ENCODE measurements at places on chromosomes 16 and 17.

DNA sequence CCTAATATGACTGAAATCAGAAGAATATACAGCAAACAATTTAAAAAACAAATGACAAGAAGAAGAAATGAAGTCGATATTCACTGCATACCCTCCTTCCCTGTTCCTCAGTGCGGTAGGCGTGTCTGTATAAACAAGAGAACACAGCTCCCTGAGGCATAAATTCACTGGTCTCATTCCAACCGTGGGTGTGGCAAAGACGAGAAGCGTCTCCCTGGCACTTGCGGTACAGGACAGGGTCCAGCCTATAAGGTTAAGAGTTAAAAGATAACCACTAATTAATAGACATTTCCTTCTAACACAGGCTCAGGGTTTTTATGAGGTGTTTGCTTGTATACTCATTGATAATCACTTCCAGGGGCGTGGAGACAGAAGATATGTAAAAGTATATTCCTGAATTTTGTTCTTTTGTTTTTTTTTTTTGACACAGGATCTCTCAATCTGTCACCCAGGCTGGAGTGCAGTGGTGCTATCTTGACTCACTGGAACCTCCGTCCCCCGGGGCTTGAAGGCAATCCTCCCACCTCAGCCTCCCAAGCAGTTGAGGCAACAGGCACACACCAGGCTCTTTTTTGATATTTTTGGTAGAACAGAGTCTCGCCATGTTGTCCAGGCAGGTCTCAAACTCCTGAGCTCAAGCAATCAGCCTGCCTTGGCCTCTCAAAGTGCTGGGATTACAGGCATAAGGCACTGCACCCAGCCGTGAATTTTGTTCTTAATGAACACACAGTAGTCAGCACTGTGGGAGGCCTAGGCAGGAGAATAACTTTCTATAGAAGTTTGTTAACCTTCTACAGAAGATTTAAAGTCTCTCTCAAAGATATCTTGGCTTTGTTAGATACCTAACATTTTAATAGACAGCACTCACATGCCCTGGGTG, 59.1 kb upstream of the CLEC18B start:
- DNase-seq, result no peak

DNA sequence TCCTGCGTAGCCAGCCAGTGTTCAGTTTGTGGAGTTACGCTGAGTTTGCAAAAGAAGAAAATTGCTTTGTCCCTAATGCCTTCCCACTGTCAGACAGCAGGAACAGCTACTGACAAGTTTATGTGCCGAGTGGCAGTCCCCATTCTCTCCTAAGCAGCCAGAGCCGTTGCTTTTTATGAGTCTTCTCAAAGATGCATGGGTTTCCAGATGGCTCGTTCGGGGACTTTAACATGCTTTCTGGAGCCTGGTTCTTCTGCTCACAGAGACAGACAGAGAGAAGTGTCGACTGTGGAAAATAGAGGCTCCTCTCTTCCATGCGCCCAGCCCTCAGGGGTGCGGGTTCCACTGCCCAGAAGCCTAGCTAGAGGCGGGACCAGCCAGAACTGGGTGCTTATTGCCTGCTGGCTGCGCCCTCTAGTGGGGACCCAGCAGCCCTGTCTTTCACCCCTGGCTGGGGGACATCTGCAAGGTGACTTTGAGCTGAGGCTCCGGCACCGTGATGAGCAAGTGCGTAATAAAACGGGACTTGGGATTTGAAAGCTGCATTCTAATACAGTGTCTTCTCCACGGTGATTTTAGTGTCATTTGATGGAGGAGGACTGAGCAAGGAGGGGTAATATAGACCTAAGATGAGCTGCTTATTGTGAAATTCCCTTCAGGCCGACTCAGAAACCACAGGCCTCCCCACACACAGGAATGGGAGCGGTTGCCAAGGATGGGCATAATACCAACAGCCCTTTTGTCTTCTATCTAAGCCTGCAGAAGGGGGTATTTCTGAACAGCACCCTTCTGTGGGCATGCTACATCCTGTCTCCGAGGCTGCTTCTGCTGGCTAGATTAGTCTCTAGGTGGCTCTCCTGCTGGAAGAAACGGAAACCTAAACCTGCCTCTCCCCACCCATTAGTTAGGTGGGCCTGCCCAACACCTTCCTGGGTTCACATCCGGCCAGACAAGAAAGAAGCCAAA, 73.1 kb downstream of the CCDC182 start:
- DNase-seq, result peak; percentile 50

DNA sequence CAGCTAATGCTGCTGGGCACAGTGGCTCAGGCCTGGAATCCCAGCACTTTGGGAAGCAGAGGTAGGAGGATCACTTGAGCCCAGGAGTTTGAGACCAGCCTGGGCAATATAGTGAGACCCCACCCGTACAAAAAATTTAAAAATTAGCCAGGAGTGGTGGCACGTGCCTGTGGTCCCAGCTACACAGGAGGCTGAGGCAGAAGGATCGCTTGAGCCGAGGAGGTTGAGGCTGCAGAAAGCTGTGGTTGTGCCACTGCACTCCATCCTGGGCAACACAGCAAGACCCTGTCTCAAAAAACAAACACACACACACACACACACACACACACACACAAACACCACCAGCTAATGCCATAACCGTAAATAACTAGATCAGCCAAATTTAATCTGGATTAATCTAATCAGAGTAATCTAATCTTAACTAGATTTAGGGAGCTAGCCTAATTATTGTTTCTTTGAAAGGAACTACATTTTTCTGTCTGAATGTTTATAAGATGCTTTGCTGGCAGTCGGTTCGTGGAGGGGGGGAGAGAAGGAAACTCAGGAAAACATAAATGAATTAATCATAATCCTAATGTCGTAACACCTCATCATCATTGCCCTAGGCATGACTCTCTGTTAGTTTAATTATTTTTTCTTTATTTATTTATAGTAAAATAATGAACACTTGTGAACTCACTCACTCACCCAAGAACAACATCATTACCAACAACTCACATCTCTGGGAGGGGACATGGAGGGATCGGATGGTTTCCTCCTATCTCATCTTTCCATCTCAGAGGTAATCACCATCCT, 12.5 kb upstream of the RBBP6 start:
- DNase-seq, result no peak

- DNase-seq, result no peak
These were observed 2.1 kb downstream of the HES7 start for GRCh38 chr17:8121681-8122421.

DNA sequence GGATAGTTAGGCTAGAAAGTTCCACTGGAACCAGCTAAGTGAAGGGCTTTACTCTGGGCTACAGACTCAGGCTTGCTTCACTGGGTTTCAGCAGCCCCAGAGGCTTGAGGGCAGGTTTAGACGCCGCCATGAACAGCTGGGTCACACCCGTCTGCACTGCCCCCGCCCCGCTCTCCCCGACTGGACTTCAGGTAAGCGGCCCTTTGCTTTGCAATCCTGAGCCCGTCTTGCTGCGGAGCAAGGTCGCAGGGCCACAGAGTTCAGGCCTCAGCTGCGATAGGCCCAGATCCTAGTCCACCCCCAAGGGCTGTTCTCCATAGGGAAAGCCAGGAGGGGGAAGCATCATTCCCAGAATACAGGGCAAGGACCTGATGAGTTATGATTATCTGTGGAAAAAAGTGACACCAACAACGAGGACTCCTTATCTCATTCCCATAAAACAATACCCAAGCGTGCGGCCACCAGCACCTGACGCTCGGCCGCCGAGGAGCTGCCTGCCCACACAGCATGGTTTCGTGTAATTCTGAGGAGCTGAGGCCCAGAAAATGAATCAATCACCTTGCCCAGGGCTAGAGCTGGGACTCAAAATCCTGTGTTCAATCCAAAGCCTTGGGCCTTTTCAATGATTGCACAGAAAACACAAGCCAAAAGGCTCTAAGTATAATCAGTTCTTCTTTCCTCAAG, 20.4 kb downstream of the MEAK7 start:
- DNase-seq, result no peak

DNA sequence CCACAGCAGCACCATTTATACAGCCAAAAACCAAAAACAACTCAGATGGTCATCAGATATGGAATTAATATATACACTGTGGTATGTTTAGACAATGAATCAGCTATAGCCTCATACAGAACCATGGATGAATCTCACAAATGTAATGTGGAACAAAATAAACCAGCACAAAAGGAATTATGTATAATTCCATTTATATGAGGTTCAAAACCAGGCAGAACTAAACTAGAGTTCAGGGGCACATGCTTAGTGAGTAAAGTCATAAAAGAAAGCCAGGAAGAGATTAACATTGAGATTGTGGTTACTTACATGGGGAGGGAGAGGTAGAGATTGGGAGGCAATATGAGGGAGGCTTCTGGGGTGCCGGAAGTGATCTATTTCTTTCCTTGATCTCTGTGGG, 231.1 kb downstream of the COPRS start:
- no peak for DNase-seq

- no peak for DNase-seq
These were observed 45.1 kb downstream of the ATP2C2 start for GRCh38 chr16:84413244-84414004.

GRCh38 chr17:68443972-68444464, 13.3 kb downstream of the WIPI1 start:
- no peak for DNase-seq

DNA sequence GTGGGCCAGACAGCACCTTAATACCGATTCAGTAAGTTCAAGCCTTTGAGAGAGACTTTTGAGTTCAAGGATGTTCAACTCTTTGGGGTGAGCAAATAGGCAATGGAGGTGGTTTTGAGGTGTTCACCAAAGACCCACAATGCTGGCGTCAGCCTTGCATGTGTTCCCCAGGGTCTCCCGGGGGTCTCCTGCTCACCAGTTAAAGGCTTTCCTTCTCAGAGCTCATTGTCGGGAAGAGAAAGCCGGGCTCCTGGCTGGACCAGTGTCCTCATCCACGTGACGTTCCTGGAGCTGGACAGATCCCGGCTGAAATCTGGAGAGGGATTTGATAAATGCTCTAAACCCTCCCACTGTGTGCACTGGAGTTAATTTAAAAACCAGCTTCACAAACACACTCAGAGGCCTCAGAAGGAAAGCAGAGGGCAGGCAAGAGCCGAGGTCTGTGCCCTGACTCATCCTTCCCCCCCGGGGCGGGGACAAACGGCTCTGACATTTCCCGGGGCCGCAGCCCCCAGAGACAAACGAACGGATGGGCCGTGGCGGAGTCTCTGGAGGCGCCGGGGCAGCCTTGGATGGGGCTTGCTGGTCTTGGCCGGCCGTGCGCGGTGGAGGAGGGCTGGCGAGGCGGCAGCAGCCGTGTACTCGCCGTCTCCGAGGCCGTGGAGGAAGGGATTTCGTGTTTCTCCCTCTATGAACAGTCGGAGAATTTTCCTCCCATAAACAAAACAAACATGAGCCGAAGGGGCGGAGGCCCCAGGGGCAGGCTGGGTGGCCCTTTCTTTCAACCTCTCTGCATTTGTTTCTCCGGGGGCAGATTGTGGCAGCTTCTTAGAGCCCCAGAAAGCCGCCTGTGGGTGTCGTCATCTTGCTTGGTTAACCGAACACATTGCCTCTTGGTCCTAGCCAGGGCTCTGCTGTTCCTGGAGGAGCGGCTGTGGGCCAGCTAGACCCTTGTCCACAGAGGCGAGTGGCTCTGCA, 94.2 kb downstream of the NTN1 start:
- no peak for DNase-seq

- peak; percentile 37 for DNase-seq
These were observed 291.6 kb upstream of the TNRC6C start for GRCh38 chr17:77666881-77667395.

DNA sequence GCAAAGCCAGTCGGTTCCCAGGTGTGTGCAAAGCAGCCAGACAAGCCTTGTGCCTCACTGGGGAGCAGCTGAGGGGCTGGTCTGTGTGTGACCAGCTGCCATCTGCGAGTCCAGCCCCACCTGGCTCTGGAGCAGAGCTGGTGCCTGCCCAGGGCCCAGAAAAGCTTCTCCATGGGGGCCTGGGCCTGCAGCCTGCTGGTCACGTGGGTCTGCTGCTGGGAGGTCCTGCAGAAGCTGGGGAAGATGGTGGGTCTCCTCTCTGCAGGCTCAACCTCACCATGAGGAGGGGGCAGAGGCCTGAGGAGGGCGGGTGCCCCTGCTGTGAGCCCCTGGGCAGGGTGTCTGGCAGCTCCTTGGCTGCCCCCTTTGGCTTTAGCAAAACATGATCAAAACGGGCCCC, 71.9 kb downstream of the ENGASE start:
- DNase-seq, result no peak

GRCh38 chr17:59238906-59239305, 18.6 kb downstream of the GDPD1 start:
- DNase-seq, result no peak

- no peak for DNase-seq
These were observed 45.7 kb downstream of the VAT1L start for GRCh38 chr16:77833921-77834634.

- no peak for DNase-seq
These were observed 12.7 kb upstream of the SPAG9 start for GRCh38 chr17:51133365-51133764.

GRCh38 chr16:1468426-1468810, 6.4 kb downstream of the CLCN7 start:
- no peak for DNase-seq

GRCh38 chr17:4897198-4897687, 2.1 kb upstream of the C17orf107 start:
- no peak for DNase-seq

DNA sequence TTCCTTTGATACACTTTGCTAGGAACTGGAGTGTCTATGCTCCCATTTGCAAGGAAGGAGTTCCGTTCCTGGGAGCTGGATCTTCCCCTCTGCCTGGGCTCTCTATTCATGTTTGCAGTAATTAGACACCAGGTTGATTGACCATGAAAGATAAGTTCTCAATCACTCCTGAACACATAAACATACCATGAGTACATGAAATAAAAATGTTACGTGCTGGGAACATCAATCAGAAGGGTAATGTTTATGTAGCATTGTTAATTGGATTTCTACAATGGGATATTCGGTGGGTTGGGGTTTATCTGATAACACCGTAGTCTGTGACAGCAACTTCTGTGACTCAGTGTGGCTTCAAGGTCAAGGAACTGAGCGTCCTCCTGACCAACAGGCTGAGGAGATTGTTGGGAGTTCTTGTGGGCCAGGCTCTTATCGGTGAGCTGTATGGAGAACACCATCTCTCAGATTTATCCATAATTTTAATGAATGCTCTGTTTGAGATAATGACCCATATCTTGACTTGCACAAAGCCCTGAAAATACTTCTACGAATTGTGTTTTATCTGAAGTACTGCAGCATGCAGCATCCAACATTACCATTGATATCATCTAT, 136.4 kb downstream of the NPIPB5 start:
- no peak for DNase-seq

- peak; percentile 29 for DNase-seq
These were observed 27.4 kb downstream of the EMP2 start for GRCh38 chr16:10552998-10553491.

- no peak for DNase-seq
These were observed 7.3 kb downstream of the CLUH start for GRCh38 chr17:2704031-2704889.

DNA sequence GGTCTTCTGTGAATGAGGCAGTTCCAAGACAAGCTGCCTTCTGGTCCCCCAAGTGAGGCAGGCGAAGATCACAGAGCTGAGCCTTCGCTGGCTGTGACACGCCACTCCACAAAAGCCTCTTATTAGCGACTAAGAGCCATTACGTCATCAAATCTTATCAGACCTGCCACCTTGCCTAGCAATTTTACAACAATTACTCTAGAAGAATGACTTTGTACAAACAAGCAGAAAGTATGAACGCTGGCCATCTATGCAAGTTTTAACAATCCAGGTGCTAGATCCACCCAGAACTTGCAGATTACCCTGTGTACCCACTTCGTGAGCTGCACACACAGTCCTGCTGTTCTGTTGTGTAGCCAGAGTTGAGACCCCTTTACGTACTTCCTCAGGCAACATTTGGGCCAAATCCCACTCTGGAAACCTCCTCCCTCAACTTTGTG, 3.8 kb upstream of the ICAM2 start:
- no peak for DNase-seq

Data from effector CD8-positive, alpha-beta T cell (primary cell).